Nasal cavity respiratory epithelium epithelial cell of viscerocranial mucosa (primary cell): ENCODE measurements at places on chromosomes 7 and 10. TPM values are rescaled to one million over a fixed set of nuclear protein-coding genes. Genes with fewer than 3 reads are reported as not detected.

The LRRC17 gene
- 0.28 and 0.68 TPM in 2 replicates for total RNA-seq

The SPDYE2 gene
- not detected in 2 replicates for total RNA-seq

The NUTM2B gene
- total RNA-seq: 0.50 and 0.68 TPM in 2 replicates

The BUD31 gene
- 99.3 and 134 TPM in 2 replicates for total RNA-seq

The UTF1 gene
- not detected in 2 replicates for total RNA-seq

The SPDYE9 gene
- total RNA-seq: not detected in 2 replicates

The PRTFDC1 gene
- total RNA-seq: 2.1 and 5.3 TPM in 2 replicates

The GDF2 gene
- not detected in 2 replicates for total RNA-seq

The TUBB8 gene
- not detected in 2 replicates for total RNA-seq

The SPDYE8 gene
- total RNA-seq: not detected in 2 replicates

The SYCE1 gene
- total RNA-seq: not detected in 2 replicates

The RAPGEF5 gene
- 4.8 and 9.5 TPM in 2 replicates for total RNA-seq
